ENCODE measurements at places on chromosomes 2 and 18.

- no peak for DNase-seq
These were observed 33.9 kb downstream of the COX7A2L start for GRCh38 chr2:42327125-42327524.

DNA sequence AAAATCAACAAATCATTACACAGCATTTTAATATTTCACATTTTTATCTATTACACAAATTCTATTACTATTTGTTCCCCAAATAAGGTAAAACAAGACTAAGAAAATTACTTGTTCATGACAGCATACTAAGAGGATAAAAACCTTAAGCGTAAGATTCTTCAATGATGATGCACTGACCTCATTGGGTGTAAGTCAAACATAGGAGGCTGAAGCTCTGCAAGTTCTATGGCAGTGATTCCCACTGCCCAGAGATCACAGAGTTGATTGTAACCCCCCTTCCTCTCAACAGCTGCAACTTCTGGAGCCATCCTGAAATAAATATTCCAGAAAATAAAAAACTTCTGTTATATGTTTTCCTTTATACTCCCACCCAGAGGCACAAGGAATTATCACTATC, 82.2 kb upstream of the CDKL4 start:
- DNase-seq: no peak

DNA sequence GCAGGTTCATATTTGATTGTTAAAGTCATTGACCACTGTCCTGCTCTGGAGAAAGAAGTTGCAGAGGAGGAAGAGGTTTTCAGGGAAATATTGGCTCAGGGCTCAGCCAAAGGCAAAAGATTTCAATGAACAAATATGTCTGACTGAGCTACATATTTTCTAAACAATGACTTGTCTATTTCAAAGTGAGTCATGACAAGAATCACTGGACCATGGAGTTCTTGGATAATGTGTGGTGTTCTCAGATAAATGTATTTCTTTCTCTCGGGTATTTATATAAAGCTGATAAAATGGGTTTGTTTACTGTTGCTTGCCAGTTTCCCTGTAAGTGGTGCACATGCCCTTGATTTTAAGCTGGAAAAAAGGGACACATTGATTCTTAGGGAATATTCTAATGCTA, 34.3 kb upstream of the RMP24 start:
- no peak for DNase-seq

- DNase-seq: no peak
These were observed 229.1 kb upstream of the FN1 start for GRCh38 chr2:215664847-215665525.
